ENCODE measurements at places on chromosomes 12 and 14.

GRCh38 chr12:57935331-57935730 lies 6.0 kb upstream of the ATP23 start:
- DNase-seq = peak; percentile 19

DNA sequence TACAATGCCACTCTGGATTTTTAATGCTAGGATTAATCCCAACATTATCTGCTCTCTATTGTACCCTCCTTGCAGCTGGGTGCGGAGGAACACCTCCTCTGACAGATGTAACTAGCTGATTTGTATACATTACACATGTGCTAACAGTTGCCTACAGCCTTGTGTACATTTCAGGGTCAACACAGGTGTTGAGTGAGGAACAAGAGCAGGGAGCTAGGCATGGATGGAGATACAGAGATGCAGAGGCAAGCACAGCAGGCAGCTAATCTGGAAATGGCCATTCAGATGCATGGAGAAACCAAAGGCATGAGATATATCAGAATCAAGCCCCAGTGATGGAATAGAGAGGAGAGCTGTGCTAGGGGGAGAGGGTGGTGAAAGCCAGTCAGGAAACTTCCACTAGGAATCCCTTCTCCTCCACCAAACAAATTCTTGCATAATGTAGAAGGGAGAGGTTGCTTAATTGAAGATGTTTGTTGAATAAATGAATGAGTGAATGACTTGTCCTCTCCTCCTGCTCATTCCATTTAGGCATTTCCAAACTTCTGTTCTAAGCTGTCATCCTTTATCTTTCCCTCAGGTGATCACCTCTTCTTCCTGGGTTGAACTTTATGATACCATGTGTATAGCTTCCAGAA lies 313.2 kb downstream of the ATP23 start:
- DNase-seq = no peak

DNA sequence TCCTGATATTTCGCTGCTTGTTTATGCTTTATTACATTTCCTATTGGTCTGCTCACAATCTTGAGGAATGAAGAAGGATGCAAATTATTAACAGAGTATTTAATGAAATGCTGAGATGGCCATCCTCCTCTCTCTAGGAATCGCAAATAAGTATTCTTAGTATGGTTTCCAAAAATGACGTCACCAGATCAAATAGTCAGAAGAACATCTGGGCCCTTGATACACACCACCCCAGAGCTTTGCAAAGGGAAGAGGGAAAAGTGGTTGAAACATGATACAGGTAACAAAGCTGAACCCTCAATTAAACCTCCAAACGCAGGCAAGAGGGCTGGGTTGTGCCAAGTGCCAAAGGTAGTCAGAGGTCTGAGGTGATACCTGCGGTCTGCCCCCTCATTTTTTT lies 107.3 kb downstream of the BCL11B start:
- no peak for DNase-seq

- peak; percentile 29 for DNase-seq
Measured at GRCh38 chr12:108768591-108769500, 37.5 kb upstream of the CORO1C start.

DNA sequence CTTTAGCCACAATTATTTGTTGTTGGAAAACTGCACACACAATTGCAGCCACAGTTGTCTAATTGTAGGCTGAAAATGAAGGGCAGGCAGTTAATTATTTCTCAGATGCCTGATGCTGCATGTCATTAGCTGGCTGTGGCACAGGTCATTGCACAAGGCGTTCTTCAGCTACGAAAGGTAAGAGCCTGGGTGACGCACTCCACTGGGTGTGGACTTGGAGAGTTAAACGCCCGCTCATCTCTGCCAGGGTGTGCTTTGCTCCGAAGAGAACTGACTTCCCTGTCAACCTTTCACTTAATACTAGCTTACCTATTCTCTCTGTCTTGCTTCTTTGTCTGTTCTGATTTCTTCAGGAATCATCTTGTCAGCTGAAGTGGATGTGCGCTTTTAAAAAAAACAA lies 91.4 kb upstream of the CPM start:
- no peak for DNase-seq

- DNase-seq = no peak
Measured at GRCh38 chr12:3998968-3999792, 126.0 kb upstream of the PARP11 start.

DNA sequence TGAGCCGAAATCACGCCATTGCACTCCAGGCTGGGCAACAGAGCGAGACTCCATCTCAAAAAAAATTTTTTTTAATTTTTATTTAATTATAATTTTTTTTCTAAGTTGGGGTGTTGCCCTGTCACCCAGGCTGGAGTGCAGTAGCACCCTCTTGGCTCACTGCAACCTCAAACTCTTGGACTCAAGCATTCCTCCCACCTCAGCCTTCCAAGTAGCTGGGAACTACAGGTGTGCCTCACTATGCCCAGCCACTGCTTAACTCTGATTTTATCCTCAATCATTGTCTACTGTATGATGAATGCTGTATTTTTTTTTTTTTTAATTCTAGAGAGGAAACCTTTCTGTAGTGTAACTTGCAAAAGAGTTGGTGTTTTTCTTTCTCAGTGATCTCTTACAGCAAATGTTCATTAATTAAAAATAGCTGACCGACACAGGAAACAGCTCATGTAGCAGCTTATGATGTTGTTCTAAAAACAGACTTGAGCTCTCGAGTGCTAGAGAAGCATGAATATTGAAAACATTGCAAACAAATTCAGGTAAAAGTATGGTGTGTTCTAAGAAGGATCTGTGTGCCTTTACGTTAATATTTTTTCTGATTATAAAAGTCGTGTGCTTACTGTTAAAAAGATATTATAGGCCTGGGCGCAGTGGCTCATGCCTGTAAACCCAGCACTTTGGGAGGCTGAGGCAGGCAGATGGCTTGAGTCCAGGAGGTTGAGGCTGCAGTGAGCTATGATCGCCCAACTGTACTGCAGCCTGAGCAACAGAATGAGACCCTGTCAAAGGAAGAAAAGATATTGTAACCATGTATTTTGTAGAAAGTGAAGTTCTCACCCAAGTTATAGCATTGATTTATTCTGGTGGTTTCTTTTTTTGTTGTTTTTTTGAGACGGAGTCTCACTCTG lies 68.9 kb downstream of the FGD4 start:
- DNase-seq = no peak

DNA sequence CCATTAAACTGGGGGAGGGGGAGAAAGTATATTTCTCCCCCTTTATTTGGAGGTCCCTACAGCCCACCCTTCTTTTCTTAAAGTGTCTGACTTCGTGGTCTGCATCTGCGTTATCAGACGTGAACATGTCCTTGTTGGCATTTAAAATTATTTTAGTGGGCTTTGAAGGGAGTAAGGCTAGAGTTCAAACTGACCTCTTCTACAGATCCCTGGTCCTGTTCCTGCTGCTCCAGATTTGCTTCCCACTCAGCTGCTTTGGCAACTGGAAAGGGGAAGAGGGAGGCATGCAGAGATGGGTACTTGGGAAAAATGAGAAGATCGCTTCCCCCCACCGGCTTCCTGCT lies 611 bp upstream of the SIX6 start:
- DNase-seq = no peak

- no peak for DNase-seq
Measured at GRCh38 chr12:42730291-42730690, 140.7 kb upstream of the PRICKLE1 start.
